IPS-NIHi11 (cell line): ENCODE measurements at places on chromosomes 5 and 9.

- DNase-seq, result no peak
Measured at GRCh38 chr9:114287763-114288192, 35.1 kb upstream of the ORM1 start.

GRCh38 chr9:104238668-104239067, 144.6 kb downstream of the SMC2 start:
- no peak for DNase-seq

- DNase-seq, result no peak
Measured at GRCh38 chr5:69224520-69224919, 10.2 kb upstream of the CDK7 start.

DNA sequence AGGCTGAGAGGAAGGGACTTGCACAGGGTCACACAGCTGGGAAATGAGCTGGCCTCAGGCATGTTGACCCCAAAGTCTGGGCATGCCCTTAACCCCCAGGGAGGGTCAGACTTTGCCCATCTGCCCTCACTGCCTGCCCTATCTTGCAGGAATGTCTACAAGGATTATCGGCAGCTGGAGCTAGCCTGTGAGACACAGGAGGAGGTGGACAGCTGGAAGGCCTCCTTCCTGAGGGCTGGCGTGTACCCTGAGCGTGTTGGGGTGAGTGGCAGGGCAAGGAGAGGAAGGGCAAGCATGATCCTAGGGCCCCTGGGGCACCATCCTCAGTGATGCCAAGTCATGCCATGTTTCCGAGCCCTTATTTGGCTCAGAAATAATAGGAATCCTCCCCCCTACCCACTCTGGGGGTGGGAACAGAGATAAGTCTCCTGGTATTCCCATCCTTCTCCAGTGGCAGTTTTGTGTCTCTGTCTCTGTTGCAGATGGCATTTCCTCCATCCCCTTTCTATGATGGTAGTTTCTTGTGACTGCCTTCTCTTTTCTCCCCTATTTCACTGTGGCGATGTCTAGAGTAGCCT, 28.5 kb downstream of the GOLGA2 start:
- DNase-seq, result no peak

- DNase-seq, result peak; percentile 46
Measured at GRCh38 chr5:31186672-31187267, 6.7 kb upstream of the CDH6 start.

- DNase-seq, result no peak
Measured at GRCh38 chr9:134546246-134546731, 95.3 kb upstream of the COL5A1 start.

GRCh38 chr5:171954721-171955120, 51.7 kb downstream of the FBXW11 start:
- DNase-seq, result no peak

- no peak for DNase-seq
Measured at GRCh38 chr5:12865529-12865928, 961.3 kb upstream of the CTNND2 start.

GRCh38 chr5:56610093-56610698, 205.2 kb upstream of the MAP3K1 start:
- DNase-seq, result no peak

DNA sequence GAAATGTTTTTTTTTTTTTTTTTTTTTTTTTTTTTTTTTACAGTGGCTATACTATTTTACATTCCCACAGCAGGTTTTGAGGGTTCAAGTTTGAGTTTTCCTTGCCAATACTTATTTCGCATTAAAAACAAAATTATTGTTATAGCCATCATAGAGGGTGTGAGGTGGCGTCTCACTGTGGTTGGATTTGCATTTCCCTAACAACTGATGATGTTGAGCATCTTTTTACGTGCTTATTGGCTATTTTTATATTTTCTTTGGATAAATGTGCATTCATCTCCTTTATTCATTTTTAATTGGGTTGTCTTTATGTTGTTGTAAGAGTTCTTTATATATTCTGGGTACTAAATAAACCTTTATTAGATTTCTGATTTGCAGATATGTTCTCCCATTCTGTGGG, 18.9 kb upstream of the UBLCP1 start:
- no peak for DNase-seq

GRCh38 chr5:69212022-69212421, 22.6 kb downstream of the CENPH start:
- no peak for DNase-seq

DNA sequence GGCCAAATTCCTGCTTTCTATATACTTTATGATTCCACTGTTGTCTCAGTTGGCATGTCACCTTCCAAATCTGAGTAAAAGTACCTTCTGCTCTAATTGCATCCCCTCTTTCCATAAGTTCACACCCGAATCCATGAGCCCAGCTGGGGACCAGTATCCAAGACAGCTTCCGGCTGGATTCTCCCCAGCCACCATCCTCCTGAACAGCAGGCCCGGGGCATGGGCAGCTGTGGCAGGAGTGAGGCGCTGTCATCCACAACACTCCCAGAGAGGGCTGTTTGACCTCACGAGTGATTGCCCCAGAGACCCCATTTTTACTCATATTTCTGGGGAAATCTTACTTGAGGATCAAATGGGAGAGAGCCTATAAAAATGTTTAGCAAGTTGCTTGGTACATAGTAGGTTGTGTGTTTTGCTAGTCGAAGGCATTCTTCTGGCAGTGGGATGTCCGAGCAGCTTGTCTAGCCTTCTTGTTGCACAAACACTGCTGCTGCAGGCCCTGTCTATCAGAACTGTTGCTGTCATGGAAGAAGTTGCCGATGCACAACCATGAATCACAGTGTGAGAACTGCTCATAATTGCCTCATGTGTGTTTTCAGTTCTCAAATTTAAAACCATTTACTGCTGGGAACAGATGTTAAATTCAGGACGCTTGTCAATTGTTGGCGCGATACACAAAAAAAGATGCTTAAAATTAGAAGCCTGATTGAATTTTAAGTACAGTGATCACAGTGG, 93.8 kb downstream of the HSPA4 start:
- no peak for DNase-seq

DNA sequence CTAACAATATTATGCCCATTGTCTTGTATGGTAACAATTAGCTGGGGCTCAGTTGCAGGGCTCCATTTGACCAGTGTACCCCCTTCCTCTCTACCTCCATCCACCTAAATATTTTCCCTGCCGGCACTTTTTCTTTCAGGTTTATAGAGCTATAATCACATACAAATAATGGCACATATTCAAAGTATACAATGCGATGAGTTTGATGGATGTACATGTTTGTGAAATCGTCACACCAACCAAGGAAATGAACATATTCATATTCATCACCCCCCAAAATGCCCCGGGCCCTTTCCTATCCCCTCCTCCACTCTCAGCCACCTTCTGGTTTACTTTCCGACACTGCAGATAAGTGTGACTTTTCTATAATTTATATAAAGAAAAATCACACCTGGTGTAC, 351.5 kb downstream of the GADD45G start:
- no peak for DNase-seq

- no peak for DNase-seq
Measured at GRCh38 chr5:109656829-109657228, 32.9 kb upstream of the MAN2A1 start.

GRCh38 chr5:6961837-6962635, 248.8 kb downstream of the TENT4A start:
- no peak for DNase-seq

DNA sequence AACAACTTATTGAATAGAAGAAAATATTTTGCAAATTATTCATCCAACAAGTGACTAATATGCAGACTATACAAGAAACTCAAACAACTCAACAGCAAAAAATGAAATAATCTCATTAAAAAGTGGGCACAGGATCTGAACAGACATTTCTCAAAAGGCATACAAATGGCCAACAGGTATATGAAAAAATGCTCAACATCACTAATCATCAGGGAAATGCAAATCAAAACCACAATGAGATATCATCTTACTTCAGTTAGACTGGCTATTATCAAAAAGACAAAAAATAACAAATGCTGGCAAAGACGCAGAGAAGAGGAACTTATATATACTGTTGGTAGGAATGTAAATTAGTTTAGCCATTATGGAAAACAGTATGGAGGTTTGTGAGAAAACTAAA, 1.8 kb upstream of the AMACR start:
- no peak for DNase-seq

DNA sequence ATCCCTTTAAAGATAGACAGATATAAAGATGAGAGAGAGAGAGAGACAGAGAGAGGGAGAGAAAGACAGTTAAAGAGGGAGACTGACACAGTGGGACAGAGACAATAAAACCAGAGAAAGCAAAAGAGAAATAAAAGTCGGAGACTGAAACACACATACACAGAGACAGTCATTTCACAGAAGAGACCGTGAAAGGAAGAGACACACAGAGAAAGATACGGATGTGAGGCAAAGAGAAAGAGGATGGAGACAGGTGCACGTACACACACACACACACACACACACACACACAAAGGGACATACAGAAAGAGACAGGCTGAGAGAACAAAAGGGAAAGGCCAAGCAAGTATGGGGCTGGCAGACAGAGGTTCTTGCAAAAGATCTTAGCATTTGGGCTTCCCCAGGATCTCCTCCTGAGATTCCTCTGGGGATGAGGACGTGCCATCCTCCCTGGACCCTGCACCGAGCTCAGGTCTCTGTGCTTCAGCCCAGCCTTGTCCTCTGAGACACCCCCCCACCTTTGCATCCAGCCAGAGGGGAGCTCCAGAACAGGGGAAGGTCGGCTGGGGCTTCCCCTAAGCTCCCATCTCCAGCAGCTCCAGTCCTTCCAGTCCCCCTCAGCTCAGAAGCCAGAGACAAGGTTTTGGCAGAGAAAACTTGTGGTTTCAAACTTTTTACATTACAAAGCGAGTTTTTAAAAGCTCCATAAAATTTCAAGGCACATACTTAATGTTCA, 318.4 kb upstream of the PANK3 start:
- DNase-seq, result no peak

GRCh38 chr9:119509291-119509905, 140.2 kb upstream of the BRINP1 start:
- DNase-seq, result no peak

- no peak for DNase-seq
Measured at GRCh38 chr5:73378765-73379164, 69.8 kb downstream of the FOXD1 start.

GRCh38 chr5:138946831-138947560, 71.9 kb upstream of the LRRTM2 start:
- DNase-seq, result no peak

DNA sequence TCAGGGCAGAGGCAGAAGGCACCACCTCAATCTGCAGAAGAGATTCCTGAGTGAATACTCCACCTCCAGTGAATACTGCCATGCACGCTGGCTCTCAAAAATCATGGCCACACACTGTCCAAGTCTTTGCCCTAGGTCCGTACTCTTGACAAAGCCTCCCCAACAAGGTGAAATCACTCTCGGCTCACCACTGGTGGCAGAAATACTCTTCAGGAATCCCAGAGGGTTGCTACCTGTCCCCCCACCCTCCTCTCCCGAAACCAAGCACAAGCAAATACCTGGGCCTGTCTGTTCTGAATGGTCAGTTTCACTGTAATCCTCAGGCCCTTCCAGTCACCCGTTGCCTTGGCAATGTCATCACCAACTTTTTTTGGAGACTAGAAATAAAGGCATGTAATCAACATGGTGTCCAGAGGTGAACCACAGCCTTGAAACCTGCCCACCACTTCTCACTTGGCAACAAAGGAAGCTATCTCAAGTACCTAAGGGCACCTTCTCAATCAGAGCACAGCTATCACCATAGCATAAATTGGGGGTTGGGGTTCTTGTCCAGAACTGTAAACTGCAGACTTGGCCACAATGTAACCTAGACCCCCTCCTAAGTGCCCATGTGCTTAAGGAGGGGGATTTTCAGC, 1.8 kb downstream of the RPL12 start:
- no peak for DNase-seq
